Heart left ventricle (tissue), 16 donors: ENCODE measurements at places on chromosomes 3 and 15. TPM values are rescaled to one million over a fixed set of nuclear protein-coding genes. Genes with fewer than 3 reads are reported as not detected.

DNA sequence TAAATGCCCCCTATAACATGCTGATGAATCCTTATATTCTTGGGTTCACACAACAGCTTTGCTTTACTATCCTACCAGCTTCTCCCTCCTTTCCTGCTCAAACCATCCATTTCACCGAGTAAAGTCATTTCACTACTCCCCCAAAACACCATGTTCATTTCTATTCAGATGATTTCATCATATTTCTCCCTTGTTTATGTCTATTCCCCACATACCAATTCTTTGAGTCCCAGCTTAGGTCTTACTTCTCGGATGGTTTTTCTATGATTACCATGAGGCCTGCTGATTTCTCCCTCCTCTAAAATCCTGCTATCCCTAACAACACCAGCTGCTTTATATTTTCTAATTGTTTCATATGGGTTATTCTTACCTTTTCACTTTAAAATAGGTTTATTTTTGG is 231.4 kb downstream of the TIGIT start:
- DNase-seq = no peak

- no peak for DNase-seq
Observed at GRCh38 chr3:184489268-184489841, 72.2 kb upstream of the EPHB3 start.

GRCh38 chr3:134018850-134019249 is 10.9 kb downstream of the SLCO2A1 start:
- DNase-seq = no peak

DNA sequence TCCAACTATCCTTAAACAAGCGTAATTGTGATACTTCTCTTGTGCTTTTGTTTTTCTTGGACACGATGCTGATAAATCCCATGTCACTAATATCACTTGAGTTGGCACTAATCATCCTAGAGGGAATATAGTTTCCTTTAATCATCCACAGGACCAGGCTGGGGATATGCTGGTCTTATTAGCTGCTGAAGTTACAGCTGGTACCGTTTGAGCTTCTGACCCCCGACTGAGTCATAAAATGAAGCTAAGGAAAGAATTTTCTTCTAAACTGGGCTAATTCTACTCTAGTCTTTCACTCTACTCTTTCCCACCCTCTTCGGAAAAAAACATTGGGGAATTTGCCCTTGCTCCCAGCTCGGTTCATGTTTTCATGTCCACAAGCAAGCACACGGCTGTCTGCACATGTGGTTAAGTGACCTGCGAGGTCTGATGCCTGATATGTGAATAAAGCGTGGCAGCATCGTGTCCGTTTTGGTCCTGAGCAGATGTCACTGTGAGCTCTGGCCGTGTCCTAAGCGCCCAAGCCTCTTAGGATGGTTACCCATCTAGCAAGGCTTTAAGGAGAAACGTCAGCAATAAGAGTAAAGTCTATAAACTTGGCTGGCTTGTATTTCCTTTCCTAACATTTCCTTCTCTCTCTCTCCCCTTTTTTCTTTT is 223.7 kb downstream of the ITPR1 start:
- DNase-seq = no peak

DNA sequence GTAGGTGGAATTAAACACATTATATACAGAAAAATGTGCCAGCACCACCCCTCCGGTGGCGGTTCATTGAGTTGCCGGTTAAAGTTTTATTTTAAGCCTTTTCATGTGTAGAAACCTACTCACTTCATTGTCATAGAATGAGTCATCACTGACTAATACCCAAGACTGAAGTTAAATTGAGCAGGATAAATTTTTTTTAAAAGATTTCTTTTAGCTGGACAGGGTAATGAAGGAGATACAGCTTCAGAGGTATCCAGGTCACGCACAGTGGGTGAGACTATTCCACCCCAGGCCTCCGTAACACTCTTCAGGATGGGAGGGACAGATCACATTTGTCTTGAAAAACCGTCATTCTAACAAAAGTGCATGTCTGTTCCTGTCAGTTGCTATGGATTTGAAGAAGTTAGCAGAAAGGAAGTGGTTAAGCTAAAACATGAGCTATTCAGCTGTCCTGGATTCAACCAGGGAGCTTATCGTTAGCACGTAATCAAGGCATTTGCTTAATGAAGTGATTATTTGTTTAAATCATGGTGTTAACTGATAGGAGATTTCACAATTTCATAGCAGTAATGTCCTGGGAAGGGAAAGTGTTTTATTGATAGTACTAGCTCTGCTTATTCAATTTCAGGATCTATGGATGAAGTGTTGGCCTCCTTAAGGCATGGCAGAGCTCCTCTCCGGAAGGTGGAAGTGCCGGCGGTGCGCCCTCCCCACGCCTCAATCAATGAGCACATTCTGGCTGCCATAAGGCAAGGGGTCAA is 23.4 kb downstream of the WHAMM start:
- DNase-seq = no peak

DNA sequence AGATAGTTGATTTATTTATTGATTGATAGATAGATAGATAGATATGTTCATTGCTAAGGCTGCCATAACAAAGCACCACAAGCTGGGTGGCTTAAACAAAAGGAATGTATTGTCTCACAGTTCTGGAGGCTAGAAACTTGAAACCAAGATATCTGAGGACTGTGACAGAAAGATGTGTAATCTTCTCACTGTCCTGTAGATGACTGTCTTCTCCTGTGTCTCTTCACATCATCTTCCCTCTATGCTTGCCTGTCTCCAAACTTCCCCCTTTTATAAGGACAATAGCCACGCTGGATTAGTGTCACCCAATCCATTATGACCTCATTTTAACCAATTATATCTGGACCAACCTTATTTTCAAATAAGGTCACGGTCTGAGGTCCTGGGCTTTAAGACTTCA is 40.9 kb downstream of the GNB4 start:
- DNase-seq = no peak

DNA sequence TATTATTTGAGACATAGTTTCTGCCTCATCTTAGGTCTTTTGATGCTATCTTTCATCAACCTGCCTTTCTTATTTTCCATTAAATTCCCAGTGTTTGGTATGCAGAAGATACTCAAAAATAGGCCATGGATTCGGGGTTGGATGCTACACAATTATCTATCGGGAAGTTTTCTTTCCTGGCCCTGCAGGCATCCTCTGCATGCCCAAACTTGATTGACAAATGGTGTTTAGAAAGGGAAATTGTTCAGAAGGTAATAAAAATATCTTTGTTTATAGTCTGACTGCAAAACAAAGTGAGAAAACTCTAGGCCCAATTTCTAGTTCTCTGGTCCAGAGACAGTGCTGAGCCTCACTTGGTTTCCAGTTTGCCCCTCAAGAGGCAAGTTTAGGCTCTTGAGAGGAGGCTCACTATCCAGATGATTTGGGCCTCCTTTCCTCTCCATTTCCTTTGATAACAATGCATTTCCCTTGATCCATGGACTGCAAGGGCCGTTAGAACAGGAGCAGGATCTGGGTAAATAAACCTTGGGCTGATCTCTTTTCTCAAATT is 157.1 kb upstream of the DPH6 start:
- DNase-seq = no peak

- no peak for DNase-seq
Observed at GRCh38 chr3:157175691-157176507, 16.0 kb upstream of the CCNL1 start.

DNA sequence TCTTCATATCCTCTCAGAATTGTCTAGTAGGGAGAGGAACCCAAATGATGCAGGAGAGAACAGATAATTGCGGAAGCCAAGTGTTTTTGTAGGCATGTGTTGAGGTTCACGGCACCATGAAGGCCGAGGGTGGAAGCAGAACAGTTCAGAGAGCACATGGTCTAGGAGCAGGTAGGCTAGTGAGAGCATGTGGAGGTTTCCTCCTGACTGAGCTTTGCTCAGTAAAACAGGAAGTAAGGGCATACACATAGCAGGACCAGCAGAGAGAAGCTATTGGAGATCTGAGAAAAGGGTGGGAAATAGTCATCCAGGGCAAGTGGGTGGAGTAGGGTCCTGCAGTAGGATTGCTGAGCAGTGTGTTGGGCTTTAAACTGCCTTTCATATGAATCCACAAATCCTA is 491.1 kb downstream of the FHIT start:
- no peak for DNase-seq

GRCh38 chr3:40169983-40170382 is 139.5 kb upstream of the EIF1B start:
- no peak for DNase-seq

GRCh38 chr15:101523560-101523940 is 34.0 kb upstream of the PCSK6 start:
- DNase-seq = no peak

DNA sequence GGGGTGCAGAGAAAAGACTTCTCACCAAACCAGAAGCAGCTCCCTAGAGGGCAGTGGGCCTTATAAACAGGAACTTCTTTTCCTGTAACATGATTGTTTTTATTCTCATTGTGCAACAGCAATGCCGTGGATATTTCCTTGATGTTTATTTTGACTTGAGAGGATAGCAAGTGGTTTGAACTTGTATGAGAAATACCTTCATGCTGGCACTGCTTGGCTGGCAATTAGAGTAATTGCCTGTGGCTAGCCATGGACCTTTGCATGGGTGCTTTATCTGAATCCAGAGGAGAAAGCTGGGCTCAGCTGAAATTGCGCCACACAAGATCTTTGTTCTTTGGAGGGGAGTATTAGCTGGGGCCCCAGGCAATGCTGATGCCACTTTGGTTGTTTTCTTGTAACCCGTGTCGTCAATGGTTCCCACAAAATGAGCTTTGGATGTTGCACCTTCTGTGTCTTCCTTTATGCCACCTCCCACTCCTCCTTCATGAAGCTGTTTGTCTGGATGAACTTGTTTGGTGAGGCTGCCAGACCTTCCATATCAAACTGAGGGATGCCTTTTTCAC is 37.9 kb downstream of the CMTM8 start:
- DNase-seq = no peak

- no peak for DNase-seq
Observed at GRCh38 chr15:69753867-69754266, 301.2 kb downstream of the RPLP1 start.

GRCh38 chr3:151931171-151931570 is 57.7 kb downstream of the SUCNR1 start:
- DNase-seq = no peak

- DNase-seq = no peak
Observed at GRCh38 chr15:75763137-75763611, 50.5 kb upstream of the CSPG4 start.

DNA sequence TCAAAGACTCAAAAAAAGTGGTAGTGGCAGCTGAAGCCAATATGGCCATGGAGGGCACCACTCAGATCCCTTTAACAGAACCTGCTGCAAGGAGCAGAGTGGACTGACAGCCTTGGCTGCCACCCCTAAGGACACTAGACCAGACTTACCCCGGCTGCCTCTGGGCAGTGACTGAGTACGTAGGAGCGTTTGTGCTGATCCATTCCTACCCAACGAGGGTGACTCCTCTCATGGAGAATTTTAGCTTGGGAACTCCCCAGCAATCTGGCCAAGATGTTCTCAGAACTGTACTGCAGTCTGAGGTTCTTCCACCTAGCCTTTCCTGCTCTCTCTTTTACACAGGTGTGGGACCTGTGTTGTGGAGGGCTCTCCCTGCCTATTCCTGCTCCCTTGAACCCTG is 22.1 kb downstream of the CLEC3B start:
- no peak for DNase-seq

- peak; percentile 69 for DNase-seq
Observed at GRCh38 chr3:40290396-40290795, 19.1 kb upstream of the EIF1B start.

- no peak for DNase-seq
Observed at GRCh38 chr3:149579838-149580542, 77.8 kb downstream of the WWTR1 start.

GRCh38 chr3:40780291-40780924 is 255.6 kb downstream of the ZNF621 start:
- peak; percentile 83 for DNase-seq

DNA sequence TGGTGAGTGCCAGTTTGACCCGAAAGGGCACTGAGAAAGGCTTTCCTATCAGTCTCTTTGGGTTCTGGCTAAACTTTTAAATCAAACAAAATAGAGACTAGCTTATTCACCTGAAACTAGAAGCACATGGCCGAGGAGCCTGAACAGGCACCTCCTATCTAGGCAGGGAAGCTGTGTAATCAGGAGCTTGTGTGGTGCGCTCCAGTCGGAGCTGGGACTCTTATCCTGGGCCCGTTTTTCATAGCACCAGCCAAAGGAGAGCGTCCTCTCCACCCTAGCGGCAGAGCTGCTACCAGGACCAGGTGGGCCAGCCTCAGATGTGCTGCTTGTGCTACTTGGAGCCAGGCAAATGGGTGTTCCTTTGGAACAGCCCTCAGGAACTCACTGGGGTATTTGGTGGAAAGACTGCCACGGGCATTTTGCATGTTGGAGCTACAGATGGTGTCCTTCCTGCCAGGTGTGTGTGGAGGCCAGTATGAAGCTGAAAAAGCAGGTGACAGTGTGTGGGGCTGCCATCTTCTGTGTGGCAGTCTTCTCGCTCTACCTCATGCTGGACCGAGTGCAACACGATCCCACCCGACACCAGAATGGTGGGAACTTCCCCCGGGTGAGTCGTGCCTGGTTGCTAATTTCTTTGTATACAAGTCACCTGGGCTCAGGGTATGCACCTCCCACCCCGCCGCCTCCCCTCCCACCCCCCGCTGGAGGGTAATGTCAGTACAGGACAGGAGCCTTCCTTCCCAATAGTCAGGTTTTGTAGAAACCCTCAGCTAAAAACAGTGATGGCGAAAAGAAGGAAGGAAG is 833 bp downstream of the MAN2A2 start:
- DNase-seq = no peak

GRCh38 chr3:106683953-106684620 is 693.2 kb upstream of the CCDC54 start:
- DNase-seq = no peak

DNA sequence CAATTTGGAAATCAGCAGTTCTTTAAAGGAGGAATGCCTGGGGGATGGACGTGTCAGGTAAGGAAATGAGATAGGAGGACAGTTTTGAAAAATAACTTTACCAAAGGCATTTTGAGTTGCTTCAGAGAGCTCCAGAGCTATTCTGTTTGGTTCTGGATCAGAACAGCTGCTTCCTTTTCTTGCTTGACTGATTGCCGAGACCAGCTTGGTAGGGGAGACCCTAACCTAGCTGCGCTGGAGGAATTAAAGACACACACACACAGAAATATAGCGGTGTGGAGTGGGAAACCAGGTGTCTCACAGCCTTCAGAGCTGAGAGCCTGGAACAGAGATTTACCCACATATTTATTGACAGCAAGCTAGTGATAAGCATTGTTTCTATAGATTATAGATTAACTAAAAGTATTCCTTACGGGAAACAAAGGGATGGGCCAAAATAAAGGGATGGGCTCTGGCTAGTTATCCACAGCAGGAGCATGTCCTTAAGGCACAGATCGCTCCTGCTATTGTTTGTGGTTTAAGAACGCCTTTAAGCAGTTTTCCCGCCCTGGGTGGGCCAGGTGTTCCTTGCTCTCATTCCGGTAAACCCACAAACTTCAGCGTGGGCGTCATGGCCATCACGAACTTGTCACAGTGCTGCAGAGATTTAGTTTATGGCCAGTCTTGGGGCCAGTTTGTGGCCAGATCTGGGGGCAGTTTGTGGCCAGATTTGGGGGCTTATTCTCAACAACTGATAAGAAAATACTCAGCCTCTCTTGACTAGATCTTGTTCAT is 556.0 kb downstream of the ROBO1 start:
- DNase-seq = no peak

The DTX3L gene
- 25.1 TPM for total RNA-seq

The GOLGA8G gene
- not detected for total RNA-seq

The SERPINI2 gene
- not detected for total RNA-seq

The WDR93 gene
- not detected for total RNA-seq

The ROPN1 gene
- not detected for total RNA-seq

The ZCWPW2 gene
- total RNA-seq = 1.8 TPM

The CDC25A gene
- total RNA-seq = 0.49 TPM

The PIGZ gene
- 5.3 TPM for total RNA-seq

The MESP2 gene
- total RNA-seq = not detected

The CP gene
- 4.4 TPM for total RNA-seq

The DGKG gene
- 55.2 TPM for total RNA-seq

The P2RY13 gene
- 7.3 TPM for total RNA-seq

The PRKCI gene
- 11.4 TPM for total RNA-seq
